Natural killer cell treated with Interleukin-12 subunit alpha and Interleukin-12 subunit beta and Interleukin-15 and Interleukin-18, amount 100 ng/mL, for 72 hours (primary cell): ENCODE measurements at places on chromosomes 1 and 21. TPM values are rescaled to one million over a fixed set of nuclear protein-coding genes. Genes with fewer than 3 reads are reported as not detected.

GRCh38 chr1:221881805-221882581 lies 140.1 kb upstream of the DUSP10 start:
- no peak overlapping the region for H3K4me3 ChIP-seq
- no peak overlapping the region for H3K27ac ChIP-seq
- H3K4me1 ChIP-seq: peaks cover 8% of the 10 kb centered on the region
- DNase-seq: no peak
- H3K27me3 ChIP-seq: no peaks in the 10 kb centered on the region
- H3K36me3 ChIP-seq: no peaks in the 10 kb centered on the region

GRCh38 chr1:183040547-183040971 lies 17.3 kb downstream of the LAMC1 start:
- H3K36me3 ChIP-seq: no peaks in the 10 kb centered on the region
- DNase-seq: no peak
- H3K27me3 ChIP-seq: peaks cover 26% of the 10 kb centered on the region
- H3K27ac ChIP-seq: no peak overlapping the region
- H3K4me3 ChIP-seq: no peak overlapping the region

The HUNK gene
- not detected for total RNA-seq

The CHI3L1 gene
- 1.6 TPM for total RNA-seq

The PLA2G2F gene
- total RNA-seq: not detected

The GBP4 gene
- 123 TPM for total RNA-seq

The IVL gene
- total RNA-seq: not detected
